ENCODE measurements at places on chromosomes 2 and 18.

DNA sequence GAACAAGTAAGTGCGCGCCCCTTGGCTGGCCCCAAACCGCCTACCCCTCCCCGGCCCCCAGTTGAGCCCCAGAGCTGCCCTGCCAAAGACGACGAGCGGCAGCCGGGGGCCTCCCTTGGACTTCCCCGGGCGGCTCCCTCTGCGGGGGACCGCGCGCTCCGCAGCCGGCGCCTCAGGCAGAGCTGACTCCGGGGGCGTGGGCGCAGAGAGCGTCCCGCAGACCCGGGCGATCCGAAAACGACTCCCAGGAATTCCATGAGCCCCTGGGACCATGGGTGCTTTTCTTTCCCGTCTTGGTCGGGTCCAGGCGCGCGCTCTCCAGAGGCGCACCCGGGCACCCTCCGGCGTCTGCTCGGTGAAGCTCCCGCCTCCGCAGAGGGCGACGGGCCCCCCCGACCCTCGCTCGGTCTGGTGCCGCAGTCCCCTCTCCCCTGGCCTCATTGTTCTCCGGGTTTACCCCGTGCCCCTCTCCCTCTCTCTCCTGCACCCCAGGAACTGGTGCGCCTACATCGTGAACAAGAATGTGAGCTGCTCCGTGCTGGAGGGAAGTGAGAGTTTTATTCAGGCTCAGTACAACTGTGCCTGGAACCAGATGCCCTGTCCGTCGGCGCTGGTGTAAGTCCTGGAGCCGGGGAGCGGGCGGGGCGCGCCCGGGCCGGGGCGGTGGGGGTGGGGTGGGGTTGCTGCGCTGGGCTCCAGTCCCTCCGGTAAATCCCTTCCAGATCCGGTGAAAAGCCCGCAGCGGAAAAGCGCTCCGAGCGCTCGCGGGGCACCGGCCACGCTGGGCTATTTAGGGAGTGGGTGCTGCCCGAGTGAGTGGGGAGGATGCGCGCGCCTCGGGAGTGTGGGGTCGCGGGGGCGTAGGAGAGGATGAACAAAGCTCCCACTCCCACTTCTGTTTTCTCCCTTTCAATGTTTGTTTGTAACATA is 776 bp downstream of the EMILIN2 start:
- DNase-seq = no peak

DNA sequence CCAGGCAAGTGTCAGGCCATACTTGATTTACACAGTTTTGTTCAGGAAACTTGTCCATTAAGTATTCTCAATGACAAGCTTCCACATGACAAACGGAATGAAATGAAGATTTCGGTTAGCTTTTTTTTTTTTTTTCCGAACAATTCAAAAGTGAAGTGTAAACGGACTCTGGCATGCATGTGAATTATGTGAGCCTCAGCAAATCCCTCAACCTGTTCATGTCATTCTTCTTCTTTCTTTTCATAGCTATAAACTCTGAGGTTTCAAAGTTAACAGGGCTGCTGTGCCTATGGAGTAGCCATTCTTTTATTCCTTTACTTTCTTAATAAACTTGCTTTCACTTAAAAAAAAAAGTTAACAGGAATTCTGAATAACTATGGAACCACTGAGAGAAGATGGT is 110.3 kb downstream of the NOL10 start:
- DNase-seq = no peak

GRCh38 chr2:218043100-218043499 is 26.0 kb upstream of the RUFY4 start:
- no peak for DNase-seq

DNA sequence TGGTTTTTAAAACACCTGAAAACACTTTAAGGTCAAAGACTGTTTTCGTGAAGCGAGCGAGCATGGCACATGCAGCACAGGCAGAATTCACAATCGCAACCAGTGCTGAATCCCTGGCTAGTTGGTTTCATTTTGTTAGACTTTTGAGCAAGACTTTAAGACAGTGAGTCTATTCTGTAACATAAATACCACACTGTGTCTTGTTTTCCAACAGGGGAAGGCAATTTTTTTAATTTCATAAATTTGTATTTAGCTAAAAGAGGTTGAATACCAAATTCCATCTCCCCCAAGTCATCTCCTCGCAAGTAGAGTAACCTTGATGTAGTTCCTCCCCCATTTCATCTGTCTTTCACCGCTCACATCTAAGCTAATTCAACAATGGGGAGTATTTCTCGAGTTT is 1.4 kb downstream of the CERKL start:
- peak; percentile 45 for DNase-seq

- DNase-seq = no peak
Observed at GRCh38 chr2:113895301-113895700, 5.4 kb downstream of the ACTR3 start.

Data from renal cortical epithelial cell (primary cell).